ENCODE measurements at places on chromosomes 6 and 20. TPM values are rescaled to one million over a fixed set of nuclear protein-coding genes. Genes with fewer than 3 reads are reported as not detected.

Gene RAB44
- total RNA-seq, result not detected

DNA sequence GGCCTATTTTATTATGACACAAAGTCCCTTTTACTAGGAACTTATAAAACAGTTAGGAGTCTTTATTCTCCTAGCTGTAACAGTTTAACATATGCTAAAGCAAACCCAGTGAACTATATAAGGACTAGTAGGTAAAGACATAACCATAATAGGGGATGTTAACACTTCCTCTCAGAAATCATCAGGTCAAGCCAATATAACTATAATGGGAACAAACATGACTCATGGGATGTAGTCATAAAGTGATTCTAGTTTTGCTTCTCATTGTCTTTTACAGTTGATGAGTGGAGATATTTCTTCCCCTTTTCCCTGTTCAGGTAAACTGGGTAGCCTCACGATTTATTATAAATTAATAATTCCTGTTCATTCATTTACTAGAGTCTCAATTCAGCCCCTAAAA lies 9.7 kb downstream of the PTCHD4 start:
- DNase-seq, result no peak

- peak; percentile 87 for DNase-seq
Observed at GRCh38 chr6:160520043-160520904, 143.8 kb downstream of the LPA start.

DNA sequence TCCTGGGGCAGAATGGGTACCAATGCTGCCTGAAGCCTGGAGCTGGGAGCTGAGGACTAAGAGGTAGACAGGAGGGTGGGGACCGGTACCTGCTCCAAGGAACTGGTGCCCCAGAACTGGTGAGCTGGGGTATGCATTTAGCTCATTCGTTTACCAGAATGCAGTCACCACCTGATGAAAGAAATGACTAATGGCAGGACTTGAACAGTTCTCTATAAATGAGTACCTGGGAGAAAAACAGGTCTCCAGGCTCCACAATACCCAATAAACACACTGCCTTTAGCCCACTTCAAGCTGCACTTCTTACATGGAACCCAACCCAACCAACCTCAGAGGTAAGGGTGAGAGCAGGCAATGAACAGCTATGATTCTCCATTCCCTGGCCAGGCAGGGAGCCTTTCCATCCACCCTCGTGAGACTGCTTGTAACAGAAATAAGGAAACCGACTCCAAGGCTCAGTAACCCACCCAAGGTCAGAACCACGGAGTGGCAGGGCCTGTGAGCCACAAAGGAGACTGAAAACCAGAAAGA lies 15.4 kb downstream of the FKBP1A start:
- no peak for DNase-seq

DNA sequence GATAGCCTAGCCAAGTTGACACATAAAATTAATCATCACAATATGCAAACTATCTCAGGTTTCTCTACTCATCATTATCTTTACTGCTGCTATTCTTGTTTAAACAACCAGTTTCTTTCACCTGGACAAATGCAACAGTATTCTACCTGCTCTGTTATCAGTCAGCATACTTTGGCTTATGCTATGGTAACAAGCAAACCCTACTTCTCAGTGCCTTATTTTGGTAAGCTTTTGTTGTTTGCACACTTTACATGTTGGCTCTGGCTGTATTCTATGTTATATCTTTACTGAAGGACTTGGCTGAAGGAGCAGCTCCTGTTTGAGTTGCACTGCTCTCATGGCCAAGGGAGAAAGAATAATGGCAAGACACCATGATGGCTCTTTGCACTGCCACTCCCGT lies 463.1 kb downstream of the EPM2A start:
- DNase-seq, result no peak

- no peak for DNase-seq
Observed at GRCh38 chr6:159444056-159444760, 248.8 kb downstream of the SOD2 start.

Gene ARFGAP1
- total RNA-seq, result 106 TPM

DNA sequence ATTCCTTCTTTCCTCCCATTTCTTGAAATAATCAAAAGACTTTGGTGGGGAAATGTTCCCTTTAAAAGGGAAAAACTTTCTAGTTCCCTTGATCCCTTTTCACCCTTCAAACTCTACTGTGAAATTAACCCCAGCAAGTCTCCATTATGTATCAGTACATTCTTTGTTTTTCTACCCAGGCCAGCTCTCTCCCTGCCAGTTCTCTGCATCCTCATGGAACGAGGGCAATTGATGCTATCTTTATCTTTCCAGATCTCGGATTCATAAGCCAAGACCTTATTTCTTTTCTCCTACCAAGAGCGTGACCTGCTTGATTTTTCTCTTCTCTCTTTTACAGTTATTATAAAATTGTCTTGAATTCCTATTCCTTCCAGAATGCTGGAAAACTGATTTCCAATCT lies 75.8 kb downstream of the ADGRB3 start:
- no peak for DNase-seq

DNA sequence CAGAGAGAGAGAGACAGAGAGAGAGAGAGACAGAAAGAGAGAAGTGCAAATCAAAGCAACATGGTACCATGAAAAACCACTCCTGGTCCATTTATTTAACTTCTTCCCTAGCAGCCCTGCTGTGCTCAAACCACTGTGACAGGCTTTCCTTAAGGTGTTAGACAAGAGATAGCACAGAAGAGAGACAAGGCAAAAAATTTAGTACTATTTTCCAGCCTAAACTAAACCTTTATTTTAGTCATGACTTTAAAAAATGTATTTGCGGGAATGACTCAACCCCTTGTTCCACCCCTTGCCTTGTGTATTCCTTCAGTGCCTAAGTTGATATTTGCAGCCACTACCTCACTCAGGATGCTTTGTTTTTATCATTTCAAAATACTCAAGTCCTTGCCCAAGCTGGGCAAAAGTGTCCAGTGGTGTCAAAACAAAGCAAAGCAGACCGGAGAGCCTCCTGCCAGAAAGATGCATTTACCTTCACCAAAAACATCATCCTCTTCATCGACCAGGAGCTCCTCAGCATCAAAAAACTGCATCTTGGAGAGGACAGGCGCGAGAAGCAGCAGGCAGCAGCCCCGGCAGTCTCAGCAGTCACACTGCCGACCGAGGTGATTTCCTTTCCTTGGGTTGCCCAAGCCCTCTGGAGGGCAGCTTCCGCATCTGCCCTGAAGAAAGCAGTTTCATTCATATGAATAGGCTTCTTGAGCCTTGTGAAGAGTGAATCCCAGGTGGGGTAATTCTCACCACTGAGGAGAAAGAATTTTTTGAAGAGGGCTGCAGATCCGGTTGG lies at the start of gene RIPOR2:
RIPOR2 (minus strand) TSS at position 595 of the 787 bp plus-strand sequence; CDS start at position 533, 62 bp downstream.
- DNase-seq, result peak; percentile 52

Gene EBF4
- 5.9 TPM for total RNA-seq

GRCh38 chr20:58871533-58872102 lies 19.1 kb downstream of the GNAS start:
- DNase-seq, result no peak

DNA sequence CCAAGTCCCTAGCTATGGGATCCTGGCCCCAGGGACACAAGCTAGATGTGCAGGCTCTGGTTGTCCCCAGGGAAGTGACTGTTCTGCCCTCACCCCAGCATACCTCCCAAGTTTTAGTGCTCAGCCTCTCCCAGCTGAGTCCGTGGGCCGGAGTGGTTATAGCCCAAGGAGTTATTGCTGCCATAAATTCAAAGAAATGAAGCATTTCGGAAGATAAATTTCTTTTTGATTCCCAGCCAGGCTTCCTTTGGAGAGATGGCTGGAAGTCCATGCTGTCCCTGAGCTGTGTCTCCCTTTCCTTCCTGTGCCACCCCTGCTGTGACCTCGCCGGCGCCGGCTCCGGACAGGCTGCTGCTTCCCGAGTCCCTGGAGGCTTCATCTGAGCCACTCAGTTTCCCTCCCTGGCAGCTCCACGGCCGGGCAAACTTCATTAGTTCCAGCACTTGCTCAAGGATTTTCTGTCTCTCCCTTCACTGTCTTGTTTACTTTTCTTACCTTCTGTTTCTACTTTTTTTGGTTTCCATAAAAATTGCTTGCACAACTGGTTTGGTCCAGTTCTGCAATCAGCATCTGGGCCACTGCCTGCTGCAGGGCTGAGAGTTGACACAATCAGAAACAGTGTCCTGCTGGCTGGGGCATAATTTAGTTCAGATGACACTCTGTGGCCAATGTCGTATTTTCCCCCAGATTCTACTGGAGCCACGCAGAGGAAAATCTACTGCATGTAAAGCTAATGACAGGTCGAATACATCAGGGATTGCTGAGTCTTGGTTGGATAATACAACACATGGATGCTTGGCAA lies 225.5 kb downstream of the SYNDIG1 start:
- no peak for DNase-seq

GRCh38 chr6:43873806-43874714 lies 104.0 kb downstream of the VEGFA start:
- no peak for DNase-seq

Gene FAM8A1
- 7.6 TPM for total RNA-seq

Gene OR2H2
- total RNA-seq, result not detected

Gene TRDN
- total RNA-seq, result 9.1 TPM

DNA sequence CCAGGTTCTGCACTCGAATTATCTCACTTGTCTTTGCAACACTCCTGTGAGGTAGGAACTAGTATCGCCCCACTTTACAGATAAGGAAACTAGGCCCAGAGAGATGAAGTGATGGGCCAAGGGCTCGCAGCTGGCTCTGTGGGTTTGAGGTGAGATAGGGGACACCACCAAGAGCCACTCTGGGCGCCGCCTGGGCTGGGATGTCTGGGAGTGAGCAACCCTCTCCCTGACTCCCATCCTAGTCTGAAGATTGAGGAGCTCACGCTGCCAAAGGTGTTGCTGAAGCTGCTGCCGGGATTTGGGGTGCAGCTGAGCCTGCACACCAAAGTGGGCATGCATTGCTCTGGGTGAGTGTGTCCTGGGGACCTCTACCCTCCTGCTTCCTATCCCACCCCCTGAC lies 5.4 kb downstream of the BPIFB3 start:
- DNase-seq, result no peak

Gene SPTLC3
- total RNA-seq, result 0.41 TPM

Data from endothelial cell (in vitro differentiated cells).